ENCODE measurements at places on chromosomes 6 and 20.
A peak's percentile ranks its signal among the peaks of the same experiment; 100 is the strongest.

- DNase-seq = no peak
These were observed 905.1 kb upstream of the MAN1A1 start for GRCh38 chr6:120254651-120255050.

- no peak for DNase-seq
These were observed 137.0 kb upstream of the CCN2 start for GRCh38 chr6:132088150-132088549.

DNA sequence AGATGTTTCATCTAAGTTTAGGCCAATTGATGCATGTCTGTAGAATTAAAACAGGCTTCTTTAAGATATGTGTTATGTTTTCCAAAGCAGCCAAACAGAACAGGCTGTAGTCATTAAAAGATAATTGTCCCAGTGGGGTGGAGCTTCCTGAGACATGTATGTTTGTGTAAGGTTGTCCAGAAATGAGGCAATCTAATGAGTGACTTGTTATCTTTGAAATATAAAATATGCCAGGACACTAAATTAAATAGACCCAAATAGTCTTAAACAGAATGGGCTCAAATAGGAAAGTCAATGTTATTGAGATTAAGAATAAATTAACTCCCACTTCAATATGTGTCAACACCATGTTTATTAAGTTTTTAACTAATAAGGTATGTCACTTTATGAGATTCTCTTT is 204.7 kb upstream of the RNF217 start:
- DNase-seq = no peak

DNA sequence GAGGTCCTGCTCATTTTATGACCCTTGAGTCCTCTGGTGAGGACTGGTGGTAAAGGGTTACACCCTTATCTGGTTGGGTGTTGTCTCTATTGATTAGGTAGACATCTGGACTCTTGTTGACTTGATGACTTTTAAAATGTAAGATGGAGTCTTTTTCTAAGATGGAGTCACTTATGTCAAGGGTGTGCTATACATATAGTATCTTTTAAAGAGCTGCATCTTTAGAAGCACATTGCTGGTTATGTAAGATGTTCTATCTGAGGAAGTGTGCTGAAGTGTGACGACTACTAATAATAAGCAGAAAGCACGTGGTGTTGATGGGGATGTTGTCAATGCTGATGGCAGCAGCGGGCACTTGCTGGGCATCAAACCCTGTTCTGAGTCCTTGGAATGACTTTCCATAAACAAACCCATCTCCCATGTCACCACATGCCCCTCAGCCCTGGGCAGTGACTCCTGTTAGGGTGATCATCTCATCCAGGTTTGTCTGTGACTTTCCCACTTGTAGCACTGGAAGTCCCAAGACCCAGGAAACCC is 229.6 kb downstream of the EYA2 start:
- DNase-seq = peak; percentile 2

- no peak for DNase-seq
These were observed 451.5 kb downstream of the PLCB1 start for GRCh38 chr20:8583566-8584043.

- peak; percentile 13 for DNase-seq
These were observed 3.4 kb downstream of the LY86 start for GRCh38 chr6:6591778-6592465.

- DNase-seq = no peak
These were observed 139.4 kb downstream of the UST start for GRCh38 chr6:148885925-148886845.

DNA sequence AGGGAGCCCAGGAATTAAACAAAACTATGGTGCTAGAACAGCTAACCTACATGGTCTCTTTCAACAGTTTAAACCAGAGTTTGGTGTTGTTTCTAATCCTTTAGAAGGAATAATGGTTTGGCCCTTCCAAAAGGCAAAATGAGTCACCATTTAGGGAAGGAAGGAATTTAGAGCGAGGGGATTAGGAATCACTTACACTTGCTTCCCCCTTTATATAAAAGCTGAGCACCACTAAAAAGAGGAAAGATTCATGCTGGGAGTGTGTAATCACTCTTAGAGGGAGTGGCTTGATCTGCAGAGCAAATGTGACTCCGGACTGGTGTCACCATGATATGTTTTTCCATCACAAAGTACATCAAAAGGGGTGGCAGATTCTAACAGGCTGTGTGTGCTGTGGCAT is 63.6 kb downstream of the F13A1 start:
- DNase-seq = no peak

DNA sequence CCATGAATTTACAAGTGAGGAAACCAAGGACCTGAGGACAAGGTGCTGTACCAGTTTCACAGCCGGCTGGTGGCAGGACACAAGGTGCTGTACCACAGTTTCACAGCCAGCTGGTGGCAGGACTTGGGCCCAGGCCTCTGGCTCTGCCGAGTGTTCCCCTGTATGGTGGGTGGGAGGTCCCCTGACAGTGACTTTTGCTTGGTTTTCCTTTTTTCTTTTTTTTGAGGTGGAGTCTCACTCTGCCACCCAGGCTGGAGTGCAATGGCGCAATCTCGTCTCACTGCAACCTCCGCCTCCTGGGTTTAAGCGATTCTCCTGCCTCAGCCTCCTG is 212.4 kb downstream of the LY86 start:
- DNase-seq = no peak

GRCh38 chr6:27505209-27506027 is 32.5 kb upstream of the ZNF184 start:
- peak; percentile 60 for DNase-seq

DNA sequence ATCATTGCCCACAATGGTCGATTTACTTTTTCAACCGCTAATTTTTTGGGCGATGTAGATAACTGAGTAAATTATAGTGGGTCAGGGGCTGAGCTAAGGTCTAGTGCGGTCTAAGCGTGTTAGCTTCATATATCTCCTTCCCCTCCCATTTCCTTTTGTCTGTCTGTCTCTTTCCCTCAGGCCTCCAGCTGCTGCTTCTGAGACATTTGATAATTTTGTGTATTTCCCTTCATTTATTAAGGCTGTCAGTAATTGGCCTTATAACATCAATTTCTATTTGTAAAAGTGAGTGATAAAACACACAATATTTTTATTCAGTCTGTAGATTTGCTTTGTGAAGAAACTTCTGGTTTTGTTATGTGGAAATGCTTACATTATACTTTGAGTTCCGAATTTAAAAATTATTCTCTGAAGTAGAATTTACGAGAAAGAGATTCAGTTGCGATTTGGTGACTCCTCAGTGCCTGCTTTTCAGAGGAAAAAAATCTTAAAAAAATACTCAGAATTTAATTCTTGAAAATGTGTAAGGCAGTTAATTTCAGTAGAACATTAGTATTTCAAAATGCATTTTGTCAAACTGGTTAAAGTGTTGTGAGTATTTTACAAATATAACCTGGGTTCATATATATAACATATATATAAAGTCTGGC is 1.4 kb downstream of the TMEM170B start:
- DNase-seq = no peak

DNA sequence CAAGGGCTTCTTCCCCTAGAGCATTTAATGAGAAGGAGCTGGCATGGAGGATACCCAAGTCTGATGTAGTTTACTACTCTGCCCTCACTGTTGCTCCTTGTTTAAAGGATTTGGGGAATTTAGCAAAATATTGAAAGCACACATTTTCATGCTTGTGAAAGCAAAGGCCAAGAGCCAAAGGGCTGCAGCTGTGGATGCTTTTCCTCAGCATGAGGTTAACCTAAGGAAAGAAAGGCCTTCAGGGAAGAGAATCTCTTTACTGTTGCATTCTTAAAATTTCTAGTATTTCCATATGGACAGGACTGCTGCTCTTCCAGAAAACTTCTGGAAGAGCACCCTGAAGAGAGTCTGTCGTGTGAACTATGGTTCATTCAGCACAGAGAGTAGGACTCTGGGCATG is 45.9 kb upstream of the SASH1 start:
- DNase-seq = no peak

Measured in CD4-positive, alpha-beta T cell treated with Interferon alpha-2 for 1 hour (primary cell).